ENCODE measurements at places on chromosomes 4 and X.

- no peak for DNase-seq
These were observed 983.1 kb upstream of the PABPC4L start for GRCh38 chr4:135184715-135185114.

GRCh38 chr4:153170407-153170806, 33.8 kb upstream of the TRIM2 start:
- no peak for DNase-seq

GRCh38 chr4:184293552-184293951, 75.9 kb upstream of the ENPP6 start:
- no peak for DNase-seq

DNA sequence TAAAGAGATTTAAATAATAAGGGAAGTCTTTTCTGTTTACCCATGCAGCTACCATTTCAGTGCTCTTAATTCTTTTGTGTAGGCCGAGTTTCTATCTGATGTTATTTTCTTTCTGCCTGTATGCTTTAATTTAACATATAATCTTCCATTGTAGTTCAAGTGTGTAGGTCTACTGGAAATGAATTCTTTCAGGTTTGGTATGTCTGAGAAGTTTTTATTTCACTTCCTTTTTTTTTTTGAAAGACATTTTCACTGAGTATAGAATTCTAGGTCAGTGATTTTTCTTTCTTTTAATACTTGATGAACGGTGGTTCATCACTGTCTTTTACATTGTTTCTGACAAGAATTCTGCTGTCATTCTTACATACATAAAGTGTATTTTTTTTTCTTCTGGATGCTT, 42.1 kb downstream of the VAMP7 start:
- DNase-seq = no peak

DNA sequence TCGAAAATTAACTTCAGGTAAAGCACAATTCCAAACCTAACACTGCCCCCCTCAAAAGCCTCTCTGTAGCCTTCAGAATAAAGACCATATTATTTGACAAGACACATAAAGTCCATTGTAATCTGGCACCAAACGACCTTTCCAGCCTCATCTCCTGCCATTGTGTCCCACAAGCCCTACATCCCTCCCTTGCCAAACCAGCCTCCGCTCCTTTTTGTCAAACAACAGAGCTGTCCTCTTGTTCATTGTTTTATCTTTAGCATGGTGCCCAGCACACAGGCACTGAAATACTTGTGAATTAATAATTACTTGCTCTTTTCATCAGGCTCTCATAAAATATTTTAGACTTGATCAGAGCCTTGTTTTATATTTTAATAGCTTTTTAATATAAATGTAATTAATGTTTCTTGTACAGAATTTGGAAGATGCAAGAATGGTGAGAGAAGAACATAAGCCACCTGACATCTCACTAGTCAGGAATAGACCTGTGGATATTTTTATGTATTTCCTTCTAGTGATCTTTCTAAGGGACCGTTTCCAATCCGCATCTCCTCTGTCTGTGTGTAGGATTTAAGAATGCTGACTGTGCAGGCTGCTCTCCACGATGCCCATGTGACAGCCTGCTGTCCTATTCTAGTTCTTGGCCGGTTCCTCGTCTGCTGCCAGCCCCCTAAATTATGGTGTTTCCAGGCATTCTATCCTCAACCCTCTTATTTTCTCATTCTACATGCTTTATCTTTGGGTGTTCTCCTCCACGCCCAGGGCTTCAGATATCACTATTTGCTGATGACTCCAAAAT, 3.0 kb upstream of the IRF2 start:
- no peak for DNase-seq

DNA sequence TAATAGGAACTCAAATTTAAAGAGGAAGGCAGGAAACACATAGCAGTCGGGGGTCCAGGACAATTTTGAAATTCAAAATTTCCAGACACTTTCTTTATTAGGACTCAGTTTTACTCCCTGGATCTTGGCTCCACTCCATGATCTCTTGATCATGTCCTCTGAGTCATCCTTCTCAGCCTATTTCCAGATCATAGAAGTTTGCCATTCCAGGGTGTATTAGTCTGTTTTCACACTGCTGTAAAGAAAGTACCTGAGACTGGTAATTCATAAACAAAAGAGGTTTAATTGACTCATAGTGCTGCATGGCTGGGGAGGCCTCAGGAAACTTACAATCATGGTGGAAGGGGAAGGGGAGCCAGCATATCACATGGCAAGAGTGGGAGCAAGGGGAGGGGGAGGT, 564.7 kb upstream of the ACTRT1 start:
- no peak for DNase-seq

DNA sequence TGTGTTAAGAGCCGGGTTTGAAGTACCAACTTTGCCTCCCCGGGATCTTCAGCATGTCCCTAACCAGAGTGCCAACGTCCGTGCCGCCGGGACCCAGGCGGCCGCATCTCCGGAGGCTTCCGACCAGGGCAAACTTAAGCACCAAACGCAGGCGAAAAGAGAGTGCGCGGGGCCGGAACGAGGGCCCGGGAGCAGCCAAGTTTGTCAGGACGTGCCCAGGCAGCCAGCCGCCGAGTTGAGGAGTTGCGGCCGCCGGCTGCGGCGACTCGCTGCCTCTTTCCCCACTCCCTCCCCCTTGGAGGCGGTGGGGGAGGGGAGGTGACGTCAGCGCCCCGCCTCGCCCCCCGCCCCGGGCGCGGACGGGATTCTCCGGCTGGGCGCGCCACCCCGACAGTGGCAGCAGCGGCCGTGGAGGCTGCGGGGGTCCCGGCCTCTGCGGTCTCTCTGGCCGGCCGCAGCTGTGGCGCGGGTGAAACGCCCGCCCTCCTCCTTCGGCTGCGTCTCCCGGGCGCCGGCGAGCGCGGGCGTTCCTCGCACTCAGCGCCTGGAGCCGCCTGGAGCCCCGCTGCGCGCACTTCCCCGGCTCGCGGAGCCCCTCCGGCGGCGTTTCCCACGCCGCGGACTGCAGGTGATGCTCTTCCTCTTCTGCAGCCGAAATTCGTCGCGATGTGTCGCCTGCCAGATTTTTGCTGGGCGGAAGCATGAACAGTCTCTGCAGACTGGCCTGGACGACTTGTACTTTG, 2.9 kb upstream of the FAT1 start:
- DNase-seq = no peak

- no peak for DNase-seq
These were observed 347.8 kb upstream of the PITX2 start for GRCh38 chr4:110970642-110971041.

GRCh38 chr4:125526420-125526819, 211.7 kb downstream of the FAT4 start:
- no peak for DNase-seq

DNA sequence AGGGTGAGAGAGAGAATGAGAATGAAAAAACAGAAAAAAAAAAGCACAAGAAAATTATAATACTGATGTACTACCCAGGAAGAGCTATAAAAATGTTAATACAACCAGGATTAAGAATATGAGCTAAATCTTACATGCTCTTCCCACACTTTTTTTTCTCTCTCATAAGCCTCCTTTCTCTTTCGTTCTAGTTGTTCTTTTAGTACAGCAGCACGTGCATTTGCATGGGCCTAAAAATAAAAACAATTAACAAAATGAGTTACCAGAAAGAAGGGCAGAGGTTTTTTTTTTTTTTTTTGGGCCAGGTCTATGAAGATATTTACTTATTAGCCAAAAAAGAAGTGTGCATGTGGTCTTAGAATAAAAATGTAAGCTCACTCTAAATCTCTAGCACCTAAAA, 105.5 kb downstream of the NEK1 start:
- no peak for DNase-seq

GRCh38 chr4:114015444-114015899, 36.0 kb upstream of the ARSJ start:
- DNase-seq = no peak

- no peak for DNase-seq
These were observed 250.7 kb upstream of the RASGEF1B start for GRCh38 chr4:81722290-81722851.

DNA sequence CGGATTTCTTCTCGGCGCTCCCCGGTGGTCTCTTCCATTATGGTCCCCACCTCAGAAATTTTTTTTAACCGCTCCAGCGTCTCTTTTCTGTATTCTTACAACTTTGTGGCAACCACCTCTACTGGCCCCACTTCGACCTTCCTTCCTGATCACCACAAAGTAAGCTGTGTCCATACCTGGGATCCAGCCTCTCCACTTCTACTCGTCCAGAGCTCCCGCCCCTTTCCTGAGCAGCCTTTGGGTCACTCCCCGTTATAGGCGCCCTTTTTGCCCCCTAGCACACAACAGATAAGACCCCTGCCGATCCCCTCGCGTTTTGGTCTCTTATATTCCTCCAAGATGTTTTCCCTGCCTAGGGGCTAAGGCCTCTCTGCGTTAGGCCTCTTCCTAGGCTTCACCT, 557 bp downstream of the PIGG start:
- no peak for DNase-seq

DNA sequence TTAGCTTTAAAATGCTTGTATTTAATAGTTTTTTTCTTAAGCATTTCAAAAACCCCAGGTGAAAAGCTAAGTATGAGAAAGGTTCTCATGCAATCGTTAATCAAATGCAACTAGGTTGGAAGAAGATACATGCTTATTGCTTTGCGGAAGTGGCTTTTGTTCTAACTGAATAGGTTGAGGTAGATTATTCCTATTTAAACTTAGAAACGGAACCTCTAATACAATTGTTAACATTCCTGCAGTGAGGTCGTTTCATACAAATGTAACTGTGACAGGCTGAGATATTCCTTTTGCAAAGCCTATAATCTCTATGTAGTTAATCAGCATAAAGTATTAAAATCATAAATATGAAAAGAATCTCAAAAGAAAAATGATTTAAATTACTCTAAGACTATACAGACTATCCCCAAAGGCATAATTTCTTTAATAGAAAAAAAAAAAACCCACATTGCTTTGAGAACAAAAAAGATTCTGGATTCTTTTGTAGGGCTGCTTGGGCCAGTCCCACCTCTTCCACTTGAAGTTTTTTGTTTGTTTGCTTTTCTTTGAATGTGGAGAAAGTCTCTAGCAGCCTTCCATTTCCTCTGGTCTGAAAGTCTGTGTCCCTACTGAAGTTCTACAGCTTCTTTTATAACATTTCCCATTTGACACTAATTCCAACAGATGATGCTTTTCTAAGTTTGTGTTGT, 25.6 kb upstream of the SORBS2 start:
- DNase-seq = no peak

DNA sequence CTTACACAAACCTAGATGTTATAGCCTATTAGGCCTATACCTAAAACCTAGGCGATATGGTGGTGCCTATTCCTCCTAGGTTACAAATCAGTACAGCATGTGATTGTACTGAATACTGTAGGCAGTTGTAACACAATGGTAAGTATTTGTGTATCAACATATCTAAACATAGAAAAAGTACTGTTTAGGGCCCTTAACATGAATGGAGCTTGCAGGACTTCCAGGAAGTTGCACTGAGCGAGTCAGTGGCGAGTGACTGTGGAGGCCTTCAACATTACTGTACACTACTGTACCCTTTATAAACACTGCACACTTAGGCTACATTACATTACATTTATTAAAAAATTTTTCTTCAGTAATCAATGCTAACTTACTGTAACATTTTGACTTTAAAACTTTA, 37.8 kb downstream of the WWC2 start:
- no peak for DNase-seq

GRCh38 chr4:128668566-128668965, 140.9 kb upstream of the JADE1 start:
- DNase-seq = no peak

- DNase-seq = no peak
These were observed 398.5 kb downstream of the GPM6A start for GRCh38 chr4:175413561-175413960.

GRCh38 chr4:109294468-109295020, 7.9 kb downstream of the COL25A1 start:
- DNase-seq = no peak

- DNase-seq = no peak
These were observed 28.0 kb downstream of the FRMPD3 start for GRCh38 chrX:107477406-107477805.

GRCh38 chr4:53113431-53114225, 251.5 kb downstream of the RASL11B start:
- DNase-seq = no peak

DNA sequence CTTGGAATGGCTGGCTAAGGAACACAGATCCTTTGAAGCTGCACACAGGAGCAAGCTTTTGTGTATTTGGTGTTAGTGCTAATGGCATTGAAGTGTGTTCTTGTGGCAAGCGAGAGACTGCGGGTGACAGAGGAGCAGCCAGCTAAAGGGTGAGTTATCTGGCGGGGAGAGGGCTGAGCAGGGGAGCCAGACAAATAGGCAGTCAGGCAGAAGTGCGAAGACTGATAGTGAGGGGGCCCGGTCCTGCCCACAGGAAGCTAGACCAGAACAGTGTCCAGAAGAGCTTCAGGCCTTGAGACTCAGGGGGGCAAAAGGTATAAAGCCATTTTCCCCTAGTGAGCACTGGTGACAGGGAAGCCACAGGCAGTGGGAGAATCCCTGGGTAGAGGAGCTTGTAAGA, 49.6 kb upstream of the MAMLD1 start:
- DNase-seq = no peak

- no peak for DNase-seq
These were observed 1906.2 kb downstream of the C4orf33 start for GRCh38 chr4:131002132-131002531.

DNA sequence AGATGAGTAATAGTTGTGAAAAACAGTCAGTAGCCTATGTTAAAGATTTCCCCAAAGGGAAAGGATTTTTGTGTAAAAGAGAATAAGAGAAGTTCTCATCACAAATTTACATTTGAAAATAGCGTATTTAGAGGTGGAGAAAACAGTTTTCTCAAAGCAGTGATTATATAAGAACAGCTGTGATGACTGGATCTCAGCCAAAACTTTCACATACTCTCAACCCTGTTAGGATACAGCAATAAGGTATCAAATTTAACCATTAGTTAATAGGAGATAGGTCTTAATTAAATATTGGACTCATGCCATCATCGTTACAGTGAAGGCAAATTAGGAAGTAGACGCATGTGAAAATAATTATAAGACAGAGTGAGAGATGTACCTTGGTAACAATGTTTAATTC, 622.7 kb downstream of the PCDH18 start:
- no peak for DNase-seq

DNA sequence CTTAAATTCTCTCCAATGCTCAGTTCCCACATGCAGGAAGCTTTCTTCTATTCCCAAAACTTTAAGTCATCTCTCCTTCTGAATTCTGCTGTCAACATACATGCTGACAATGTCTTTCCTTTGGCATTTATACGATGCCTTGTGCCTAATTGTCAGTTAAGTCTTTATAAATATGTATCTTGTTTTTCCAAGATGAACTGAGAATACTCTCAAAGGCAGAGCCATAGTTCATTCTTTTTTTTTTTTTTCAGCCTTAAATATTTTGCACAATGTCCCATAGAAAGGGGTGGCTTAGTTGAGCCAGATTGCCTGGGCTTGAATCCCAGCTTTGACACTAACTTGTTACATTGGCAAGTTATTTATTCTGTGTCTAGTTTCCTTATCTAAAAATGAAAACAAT, 210.6 kb downstream of the QDPR start:
- DNase-seq = no peak

DNA sequence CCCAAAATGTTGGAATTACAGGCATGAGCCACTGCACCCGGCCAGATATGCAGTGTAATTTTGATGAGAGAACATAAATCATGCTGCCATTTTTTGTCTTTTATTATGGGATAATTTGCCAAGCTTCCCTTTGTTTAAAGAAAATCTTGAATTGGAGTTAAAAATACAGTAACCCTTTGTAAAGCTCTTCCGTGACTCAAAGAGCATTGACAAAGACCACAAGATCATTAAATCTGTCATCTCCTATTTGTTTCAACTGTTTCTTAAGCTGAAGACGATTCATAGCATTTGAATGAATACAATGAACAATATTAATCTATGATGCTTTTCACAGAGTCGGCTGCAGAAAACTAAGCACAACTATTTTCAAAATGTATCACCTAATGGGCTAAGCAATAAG, 132.6 kb downstream of the ANAPC4 start:
- no peak for DNase-seq

Data from activated T-helper 1 cell treated with anti-CD3 and anti-CD28 coated beads, Interleukin-2, amount 50 U/mL, for 16 hours (primary cell).